ENCODE measurements at places on chromosomes 12 and 14.

GRCh38 chr12:49019443-49020324 is 1.1 kb upstream of the PRKAG1 start:
- DNase-seq = no peak

GRCh38 chr12:51994959-51995358 is 11.8 kb upstream of the TAMALIN start:
- DNase-seq = no peak

- DNase-seq = peak; percentile 31
Measured at GRCh38 chr14:30874120-30874998, at the start of gene COCH. TSS of gene COCH (plus strand) at chr14:30874559. CDS start at chr14:30874939, 380 bp downstream.

DNA sequence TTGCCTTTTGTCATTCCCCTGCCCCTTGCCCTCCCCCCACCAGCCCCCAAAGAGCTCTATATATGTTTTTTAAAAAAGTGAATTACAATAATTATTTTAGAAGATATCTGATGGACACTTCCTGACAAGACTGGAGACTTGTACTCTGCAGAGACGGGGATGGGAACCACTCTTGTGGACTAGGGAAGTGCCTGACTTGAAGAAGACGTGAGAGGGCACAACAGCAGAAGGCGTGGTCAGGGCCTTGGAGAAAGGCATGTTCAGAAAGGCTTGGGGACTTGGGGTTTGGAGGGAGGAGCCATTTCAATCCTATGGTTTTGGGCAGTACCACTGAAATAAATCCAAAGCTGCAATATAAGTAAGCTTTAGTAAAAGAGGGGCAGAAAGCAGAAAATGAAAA is 154.7 kb downstream of the APAF1 start:
- DNase-seq = no peak

DNA sequence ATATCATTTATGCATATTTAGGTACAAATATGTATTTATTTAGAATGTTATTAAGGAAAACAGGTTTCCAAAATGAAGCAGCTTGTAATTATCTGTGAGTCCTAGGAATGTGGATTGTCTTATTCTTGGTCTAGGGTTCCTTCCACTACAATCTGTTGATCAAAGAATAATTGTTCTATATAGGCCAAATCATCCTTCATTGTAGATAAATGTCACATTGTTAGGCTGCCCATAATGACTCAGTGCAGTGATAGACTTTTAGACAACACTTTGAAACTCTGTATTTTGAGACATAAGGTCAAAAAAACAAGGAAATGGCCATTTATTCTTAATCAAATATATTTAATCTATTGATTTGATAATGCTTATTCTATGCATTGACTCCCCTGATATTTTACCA is 283.0 kb downstream of the ACSS3 start:
- DNase-seq = no peak

- DNase-seq = no peak
Measured at GRCh38 chr14:95023115-95023514, 134.2 kb downstream of the DICER1 start.

DNA sequence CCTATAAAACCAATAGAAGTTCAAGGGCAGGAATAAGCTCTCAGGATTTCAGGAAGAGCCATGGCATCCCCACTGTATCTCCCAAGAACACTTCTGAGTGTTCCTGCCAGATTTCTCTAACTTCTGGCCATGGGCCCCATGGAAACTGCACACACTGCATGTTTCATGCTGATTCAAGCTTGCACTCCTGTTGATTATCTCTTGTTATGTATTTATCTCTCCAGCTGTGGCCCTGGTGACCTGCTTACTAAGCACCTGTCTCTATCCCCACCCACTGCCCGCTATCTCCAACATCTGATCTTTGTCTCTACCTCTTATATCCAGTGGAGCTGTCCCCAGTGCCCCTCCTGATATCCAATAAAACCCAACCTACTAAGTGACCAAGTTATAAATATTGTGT is 285.3 kb downstream of the PDZRN4 start:
- DNase-seq = no peak

DNA sequence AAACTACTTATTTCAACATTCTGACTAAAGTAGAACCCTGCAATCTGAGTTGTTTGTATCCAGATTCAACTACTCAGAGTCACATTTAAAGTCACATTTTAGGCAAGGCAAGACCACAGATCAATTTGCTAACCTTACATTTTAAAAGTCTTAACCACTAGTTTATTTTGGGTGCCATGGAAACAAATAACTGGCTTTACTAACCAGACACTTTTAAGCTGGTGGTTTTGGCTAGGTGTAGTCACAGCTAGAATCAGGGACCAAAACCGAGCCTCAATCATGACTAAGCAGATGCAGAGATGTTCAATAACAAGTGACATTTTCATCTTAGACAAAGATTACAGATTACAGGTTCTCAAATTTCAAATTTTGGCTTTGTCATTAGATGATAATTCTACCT is 115.3 kb downstream of the PDE6H start:
- no peak for DNase-seq

GRCh38 chr14:52067873-52068614 is 815 bp downstream of the NID2 start:
- DNase-seq = no peak
